Kidney epithelial cell (primary cell): ENCODE measurements at places on chromosomes 16 and 17. TPM values are rescaled to one million over a fixed set of nuclear protein-coding genes. Genes with fewer than 3 reads are reported as not detected.

Gene HSPB9
- total RNA-seq = not detected in 2 replicates

Gene SLFN12
- 12.8 and 12.9 TPM in 2 replicates for total RNA-seq

Gene C16orf86
- total RNA-seq = 2.0 and 4.5 TPM in 2 replicates

Gene P2RX5
- total RNA-seq = 6.0 and 8.4 TPM in 2 replicates

Gene SPATA32
- total RNA-seq = not detected in 2 replicates

Gene CES5A
- not detected in 2 replicates for total RNA-seq

Gene KLHL36
- total RNA-seq = 78.5 and 105 TPM in 2 replicates

Gene ARL5C
- total RNA-seq = not detected in 2 replicates

DNA sequence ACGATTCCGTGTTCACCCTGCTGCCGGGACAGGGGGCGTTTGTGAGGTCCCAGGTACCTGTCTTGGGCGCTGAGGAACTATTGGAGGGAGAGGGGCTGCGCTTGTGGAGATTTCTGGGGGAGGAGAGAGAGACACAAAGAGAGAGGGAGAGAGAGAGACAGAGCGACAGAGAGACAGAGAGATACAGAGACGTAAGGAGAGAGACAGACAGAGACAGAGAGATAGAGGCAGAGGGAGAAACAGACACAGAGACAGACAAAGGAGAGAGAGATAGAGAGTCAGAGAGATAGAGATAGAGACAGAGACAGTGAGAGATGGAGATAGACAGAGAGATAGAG is 24.5 kb upstream of the ITGAX start:
- DNase-seq = no peak

DNA sequence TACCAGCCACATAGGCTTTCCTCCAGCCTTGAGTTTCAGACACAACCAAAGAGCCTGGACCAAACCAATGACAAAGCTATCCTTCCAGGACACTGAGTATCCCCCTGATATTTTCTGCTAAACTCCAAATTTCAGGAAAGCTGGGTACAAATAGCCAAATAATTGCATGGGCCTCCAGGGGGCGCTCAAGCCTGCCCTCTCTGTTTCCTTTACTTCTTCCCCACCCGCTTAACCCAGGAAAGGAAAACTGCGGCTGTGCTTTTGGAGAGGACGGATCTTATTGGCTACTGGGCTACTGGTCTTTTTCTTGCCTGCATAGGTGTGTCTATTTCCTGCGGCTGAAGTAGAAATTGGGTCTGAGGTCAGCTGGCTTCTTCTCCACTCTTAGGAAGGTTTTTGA is 30.1 kb downstream of the GNGT2 start:
- DNase-seq = no peak

- DNase-seq = no peak
Measured at GRCh38 chr16:89949756-89950155, 1.2 kb downstream of the DEF8 start.

- no peak for DNase-seq
Measured at GRCh38 chr16:12515746-12516145, 287.9 kb downstream of the CPPED1 start.

DNA sequence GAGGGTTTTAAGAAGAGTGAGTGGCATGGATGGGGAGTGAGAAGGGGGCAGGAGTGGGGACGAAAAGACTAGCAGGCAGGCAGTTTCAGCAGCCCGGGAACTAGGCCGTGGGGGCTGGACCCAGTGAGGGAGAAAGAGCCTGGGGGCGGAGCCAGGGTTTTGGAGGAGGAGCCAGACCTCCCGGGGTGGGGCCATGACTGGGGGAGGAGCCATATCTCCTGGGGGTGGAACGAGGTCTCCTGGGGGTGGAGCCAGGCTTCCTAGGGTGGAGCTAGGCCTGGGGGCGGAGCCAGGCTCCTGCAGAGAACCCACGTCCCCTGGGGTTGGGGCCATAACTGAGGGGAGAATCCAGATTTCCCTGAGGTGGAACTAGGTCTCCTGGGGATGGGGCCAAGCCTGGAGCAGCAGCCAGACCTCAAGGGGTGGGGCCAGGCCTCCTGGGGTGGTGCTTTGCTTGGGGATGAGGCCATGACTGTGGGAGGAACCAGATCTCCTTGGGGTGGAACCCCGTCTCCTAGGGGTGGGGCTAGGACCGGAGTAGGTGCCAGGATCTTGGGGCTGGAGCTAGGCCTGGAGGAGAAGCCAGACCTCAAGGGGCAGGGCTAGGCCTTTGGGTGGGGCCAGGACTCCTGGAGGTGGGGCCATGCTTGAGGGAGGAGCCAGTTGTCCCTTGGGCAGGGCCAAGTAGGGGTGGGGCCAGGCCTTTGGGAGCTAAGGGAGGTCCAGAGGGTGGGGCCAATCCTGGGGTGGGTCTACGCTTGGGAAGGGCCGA is 41.7 kb upstream of the JPH3 start:
- DNase-seq = no peak

DNA sequence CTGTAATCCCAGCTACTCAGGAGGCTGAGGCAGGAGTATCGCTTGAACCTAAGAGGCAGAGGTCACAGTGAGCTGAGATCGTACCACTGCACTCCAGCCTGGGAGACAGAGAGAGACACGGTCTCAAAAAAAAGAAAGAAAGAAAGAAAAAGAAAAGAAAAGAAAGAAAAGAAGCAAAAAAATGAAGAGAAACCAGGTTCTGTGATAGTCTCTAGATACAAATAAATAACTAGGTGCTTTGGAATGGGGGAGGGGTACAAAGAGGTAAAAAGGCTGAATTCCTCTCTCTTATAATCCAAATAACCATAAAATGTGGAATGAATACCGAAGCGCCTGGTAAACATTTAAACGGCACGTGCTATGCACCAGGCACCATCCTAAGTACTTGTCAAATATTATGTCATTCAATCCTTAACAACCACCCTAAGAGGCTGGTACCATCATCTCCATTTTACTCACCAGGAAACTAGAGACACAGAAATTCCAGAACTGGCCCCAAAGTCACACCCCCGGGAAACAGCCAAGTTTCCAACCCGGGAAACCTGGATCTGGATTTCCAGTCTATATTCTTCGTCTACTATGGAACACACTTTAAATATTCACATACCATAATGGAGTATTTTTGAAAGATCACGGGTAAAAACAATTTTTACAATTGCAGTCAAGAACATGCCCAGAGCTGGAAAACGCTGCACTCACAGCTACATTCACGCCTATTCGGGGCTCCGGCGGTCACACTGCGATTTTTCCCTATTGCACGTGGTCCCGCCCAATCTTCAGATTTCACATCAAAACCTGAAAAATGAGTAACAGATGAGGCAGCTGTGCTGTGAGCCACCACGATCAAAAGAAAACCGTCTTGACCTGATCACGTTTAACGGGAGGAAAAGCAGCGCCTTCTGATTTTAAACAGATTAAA is 10.5 kb downstream of the NXN start:
- DNase-seq = no peak

DNA sequence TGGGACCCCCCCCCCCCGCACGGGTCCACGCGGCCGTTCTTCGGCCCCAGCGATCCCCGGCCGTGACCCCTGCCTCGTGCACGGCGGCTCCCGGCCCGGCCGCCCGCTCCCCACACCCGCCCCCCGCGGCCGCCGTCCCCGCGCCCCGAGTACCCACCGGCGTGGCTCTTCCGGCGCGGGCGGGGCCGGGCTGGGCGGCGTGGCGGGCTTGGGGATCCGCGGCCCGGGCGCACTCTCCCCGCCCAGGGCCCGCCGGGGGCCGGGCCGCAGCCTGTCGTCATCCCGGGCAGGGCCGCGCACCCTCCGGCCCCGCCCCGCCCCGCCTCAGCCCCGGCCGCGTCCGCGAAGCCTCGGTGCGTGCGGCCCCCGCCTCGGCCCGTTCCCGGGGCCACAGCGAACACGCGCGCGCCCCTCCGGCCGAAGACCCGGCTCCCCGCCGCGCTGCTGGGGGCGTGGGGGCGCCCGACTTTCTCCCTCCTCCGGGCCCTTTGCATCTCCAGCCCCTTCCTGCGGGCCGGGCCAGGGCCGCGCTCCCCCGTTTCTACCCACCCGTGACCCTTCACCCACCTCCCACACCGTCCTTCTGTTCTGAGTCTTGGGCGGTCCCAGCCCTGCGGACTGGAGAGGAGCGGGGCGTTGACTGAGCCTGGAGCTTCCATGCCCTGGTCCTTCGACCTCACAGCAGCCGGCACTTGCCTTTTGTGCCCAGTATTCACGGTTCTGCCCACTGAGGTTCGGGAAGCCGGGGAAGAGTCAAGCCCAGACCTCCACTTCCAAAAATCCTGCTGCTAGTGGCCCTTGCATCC is 840 bp downstream of the MYO1C start:
- DNase-seq = no peak

DNA sequence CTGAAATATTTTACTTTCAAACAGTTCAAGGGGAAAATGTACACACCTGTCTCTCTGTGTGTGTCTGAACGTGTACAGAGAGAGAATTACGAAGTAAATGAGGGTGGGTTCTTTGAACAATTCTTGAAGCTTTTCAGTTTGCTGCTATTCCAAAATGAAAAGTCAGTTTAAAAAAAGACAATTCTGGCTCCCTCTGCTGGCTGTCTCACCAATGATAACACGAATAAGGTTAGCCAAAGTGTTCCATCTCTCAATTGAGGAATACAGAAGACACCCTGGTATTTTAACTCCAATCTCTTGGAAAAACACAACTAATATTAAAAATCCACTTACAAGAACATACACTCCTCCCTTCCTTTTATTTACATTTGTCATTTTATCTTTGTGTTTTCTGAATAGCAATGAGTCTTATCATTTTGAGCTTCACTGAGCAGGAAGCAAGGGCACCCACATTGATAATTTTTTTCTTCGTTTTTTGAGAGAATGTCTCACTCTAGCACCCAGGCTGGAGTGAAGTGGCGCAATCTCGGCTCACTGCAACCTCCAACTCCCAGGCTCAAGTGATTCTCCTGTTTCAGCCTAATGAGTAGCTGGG is 20.5 kb downstream of the EFTUD2 start:
- no peak for DNase-seq

- DNase-seq = no peak
Measured at GRCh38 chr17:68870161-68870826, 84.9 kb downstream of the ABCA8 start.

DNA sequence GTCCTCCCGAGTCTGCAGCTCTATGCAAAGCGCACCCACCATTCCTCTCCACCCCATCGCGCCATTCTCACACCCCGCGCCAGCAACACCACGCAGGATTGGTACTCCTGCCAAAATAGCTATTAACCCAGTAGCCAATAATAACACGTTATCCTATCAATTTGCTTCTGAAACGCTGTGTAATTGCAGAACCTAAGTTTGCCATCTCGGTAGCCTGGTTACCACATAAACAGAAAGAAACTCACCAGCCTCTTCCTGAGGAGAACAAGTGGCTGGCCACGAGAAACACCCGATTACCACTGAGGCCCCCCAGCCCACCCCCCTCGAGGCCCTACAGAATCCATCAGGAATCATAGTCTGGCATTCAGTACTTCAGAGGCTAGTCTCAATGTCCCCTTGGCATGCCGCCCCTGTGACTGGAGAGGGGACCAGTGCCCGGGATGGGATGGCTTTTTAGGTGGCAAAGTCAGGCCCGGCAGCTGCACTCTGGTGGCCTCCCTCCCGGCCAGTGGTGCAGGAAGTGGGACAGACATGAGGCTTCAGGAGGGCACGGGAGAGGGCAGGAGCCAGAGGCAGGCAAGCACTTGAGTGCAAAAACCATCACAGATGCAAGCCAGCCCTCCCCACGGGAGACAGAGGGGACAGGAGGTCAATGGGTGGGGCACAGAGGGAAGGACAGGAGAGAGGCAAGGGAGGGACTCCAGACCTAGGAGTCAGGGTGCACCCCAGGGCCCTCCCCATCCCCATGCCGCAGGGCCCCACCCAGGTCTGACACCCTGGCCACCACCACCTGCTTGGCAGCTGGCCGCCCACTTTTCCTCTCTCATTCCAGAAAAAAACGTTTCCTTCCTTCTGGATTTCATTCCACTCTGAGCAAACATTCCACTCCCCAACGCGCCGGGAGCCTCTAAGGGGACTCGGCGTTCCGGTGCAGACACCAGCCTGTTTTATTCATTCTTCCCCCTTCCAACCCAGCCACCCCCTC is 192.5 kb downstream of the ZNF423 start:
- no peak for DNase-seq
